ENCODE measurements at places on chromosomes 5 and 9.
A peak's percentile ranks its signal among the peaks of the same experiment; 100 is the strongest.

- no peak for DNase-seq
Observed at GRCh38 chr5:38157024-38157423, 101.3 kb upstream of the EGFLAM start.

DNA sequence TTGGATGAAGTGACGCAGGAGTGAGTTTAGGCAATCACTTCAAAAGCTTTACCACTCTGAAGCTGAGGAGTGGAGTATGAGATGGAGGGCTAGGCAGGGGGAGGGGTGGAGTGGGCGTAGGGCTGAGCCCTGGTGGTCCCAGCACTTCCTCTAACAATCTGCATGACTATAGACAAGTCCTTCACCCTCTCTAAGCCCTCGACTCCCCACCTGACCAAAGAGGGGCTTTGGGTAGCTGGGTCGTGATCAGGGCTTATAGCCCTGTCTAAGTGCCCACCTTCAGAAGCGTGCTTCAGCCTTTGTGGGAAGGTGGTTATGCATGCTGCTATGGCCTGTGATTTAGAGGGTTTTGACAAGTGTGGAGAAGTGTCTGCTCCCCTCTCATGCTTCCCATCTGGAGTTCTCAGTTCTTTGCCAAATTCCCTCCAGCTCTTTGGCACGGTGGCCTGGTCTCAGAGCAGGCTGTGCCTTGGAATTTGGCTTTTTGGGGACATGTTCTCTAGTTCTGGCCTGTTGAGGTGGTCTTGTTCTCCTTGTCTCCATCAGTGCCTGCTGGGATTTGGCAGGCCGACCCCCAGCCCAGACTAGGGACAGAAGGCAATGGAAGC, 53.0 kb downstream of the ACTBL2 start:
- DNase-seq, result no peak

DNA sequence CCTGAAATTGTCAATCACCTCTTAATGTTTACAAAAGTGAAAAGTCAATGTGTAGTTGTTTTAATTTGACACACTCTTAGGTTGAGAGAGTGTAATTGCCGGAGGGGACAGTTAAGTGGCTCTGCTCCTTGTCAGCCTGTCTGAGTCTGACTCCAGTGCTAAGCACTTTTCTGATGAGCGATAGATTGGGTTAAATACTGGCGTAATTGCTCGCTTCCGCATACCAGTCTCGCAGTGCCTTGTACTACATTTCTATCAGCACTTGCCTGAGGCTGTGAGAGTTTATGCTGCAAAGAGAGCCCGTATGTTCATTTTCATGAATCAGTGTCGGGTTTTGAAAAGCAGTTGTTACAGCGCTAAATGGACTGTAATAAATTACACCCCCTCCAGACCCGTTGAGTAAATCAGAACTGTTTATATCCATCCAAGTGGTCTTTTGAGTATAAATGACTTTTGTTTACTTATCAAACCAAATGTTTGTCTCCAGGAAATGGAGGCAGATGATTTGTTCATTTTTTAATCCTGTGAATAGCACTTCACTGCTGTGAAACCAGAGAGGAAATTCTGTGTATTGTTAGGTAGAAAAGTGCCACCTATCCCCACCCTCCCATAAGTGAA, 41.0 kb upstream of the DMRT3 start:
- no peak for DNase-seq

DNA sequence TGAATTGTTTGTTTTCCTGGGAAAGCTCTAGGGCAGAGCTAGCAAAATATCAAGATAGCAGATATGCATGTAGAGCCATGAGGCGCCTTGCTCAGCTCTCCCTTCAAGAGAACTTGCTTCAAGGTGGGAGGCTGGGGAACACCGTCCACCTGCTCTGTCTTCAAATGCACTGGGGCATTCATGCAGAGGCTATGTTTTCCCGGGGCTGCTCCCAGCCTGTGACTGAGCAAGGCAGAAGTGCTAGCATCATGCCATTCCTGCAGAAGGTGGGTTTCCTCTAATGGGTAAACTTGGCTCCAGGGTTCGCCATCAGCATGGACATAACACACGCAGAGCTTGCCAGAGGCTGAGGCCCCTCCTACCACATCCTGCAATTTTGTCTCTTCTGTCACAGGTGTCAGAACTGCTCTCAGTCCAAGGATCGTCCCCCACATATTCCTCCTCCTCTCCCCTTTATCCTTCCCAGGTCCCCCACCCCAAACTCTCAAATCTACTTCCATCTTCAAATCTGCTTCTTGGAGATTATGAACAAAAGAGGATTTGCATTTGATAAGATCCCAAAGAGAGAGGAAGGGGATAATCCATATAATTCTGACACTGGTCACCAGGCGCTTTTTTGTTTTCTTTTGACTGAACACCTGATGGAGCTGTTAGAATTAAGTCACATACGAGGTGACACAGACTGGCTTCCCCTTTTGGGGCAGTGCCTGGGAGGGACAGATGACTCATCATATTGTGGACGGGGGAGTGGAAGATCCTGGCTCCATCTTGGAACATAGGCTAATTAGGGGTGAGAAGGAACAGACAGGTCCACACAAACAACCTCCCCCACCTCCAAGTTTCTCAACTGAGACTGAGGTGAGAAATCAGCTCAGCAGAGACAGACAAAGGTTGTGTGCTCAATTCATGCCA, 85.0 kb upstream of the TAF11L2 start:
- DNase-seq, result no peak

DNA sequence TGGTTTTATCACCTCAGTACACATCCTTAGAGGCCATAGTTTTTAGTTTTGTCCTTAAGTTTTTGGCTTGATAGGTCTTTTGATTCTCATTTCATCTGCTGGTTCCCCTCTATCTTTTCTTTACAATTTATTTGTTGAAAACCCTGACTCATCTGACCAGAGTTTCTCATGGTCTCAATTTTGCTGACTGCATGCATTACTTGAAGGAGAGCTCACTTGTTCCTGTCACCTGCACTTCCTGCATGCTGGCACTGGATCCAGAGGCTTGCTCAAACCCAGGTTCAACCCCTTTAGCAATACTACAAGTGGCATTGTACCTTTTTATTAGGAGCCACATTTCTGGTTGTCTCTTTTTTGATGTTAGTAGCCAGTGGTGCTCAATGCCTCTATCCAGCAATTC, 26.7 kb downstream of the FBXO10 start:
- DNase-seq, result no peak

DNA sequence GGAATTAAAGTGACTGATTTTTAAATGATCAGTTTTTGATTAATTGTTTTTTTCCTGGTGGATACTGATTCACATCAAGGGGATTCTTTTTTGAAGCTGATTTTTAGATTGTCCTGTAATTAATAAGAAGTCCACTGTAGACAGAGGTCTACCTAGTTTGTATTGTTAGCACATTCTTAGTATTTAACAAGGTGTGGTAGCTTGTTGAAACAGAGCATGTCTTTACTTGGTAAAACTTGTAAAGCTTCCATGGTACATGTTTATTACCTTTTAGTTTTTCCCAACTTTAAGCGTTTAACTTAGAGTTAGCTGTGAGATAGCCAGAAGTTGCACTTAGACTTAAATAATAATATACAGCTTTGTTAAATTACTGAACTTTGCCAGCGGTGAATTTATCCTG, 1.5 kb downstream of the BTF3 start:
- DNase-seq, result no peak

DNA sequence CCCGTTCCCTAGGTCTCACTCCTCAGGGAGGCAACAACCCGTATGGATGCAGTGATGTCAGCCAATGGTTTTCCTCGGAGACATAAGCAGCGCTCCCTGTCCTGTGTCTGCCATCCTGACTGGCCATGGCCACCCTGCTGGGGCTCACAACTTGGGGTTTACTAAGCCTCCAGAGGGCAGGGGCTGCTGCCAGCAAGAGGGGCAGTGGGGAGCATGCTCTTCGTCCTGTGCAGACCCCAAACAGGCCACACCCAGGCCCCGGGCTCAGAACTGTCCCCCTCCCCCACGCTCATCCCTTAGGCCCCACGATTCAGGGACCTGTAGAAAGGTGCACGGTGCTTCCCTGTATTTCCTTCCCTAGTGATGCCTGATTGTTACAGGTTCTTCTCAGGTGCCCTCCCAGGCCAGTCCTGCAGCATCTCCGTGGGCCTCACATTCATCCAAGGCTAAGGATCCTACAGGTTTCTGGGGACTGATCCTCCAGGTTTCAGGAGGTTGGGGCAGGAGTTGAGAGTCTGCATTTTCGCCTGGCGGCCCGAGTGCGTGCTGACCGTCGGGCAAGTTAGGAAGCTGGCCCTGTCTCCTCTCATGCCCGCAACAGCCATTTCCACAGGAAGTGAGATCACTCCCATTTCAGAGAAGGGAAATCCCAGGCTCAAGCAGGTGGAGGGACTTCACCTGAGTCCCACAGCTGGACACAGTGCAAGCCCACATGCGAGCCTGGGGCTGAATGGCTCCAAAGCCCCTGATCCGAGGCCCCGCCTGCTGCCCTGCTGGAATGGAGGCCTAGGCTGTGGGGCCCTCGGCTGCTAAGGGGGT, 217.6 kb downstream of the ROR2 start:
- DNase-seq, result no peak

DNA sequence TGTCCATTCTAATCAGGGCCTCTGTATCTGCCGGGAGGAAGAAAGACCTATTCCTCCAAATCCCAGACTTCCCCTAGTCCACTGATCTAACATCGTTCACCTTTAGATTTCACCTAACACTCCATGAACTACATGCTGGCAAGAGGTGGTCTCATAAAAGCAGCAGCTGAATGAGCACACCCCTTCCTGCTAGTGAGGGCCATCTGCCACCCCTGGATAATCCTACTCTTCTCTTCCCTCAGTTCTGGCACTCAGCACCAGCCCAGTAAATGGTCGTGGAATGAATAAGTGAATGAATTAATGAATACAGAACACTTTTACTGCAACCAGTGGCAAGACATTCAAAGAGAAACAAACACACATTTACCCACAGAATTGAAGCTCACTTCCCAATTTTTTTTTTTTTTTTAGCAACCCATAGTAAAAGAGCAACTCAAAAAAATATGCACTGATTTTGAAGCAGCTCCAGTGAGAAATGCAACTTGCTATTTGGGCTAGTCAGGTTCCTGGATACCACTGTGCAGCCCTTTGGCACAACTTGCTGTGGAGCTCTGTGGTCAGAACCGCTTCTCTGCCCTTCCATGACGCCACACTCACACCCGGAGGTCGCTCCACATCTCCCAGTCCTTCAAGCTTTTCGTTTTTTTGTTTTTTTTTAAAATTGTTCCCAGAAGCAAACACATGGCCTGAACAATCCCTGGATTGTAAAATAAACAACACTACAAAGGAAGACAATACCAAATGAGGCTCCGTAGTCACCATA, 6.2 kb downstream of the RNF183 start:
- no peak for DNase-seq

DNA sequence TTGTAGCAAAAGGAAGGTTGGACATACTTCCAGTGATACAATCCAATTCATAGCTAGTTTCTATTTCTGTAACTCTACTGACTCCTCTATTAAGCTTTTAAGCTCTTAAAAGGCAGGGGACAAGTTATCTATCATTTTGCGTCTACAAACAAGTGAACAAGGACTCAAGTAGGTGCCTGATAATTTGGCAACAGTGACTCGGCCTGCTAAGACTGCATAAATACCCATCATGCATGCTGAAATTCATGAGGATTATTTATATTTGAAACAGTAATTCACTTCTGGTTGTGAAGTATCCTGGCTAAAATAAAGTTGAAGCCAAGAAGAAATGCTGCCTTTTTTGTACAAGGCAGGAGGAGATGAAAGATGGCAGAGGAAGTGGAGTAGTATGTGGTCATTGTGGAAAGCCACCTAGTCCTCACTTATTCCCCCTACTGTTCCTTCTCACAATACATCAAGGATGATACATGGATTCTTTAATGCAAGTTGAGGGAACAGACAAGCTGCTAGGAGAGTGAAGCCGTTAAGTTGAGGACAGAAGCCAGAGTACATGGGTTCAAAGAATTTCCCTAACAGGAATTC, 74.0 kb downstream of the MRPS27 start:
- DNase-seq, result no peak

- DNase-seq, result no peak
Observed at GRCh38 chr9:104882086-104882485, 45.9 kb downstream of the ABCA1 start.

GRCh38 chr5:175729829-175730277, 72.0 kb downstream of the HRH2 start:
- DNase-seq, result peak; percentile 91

GRCh38 chr9:130912932-130913598, 16.5 kb upstream of the QRFP start:
- DNase-seq, result no peak

DNA sequence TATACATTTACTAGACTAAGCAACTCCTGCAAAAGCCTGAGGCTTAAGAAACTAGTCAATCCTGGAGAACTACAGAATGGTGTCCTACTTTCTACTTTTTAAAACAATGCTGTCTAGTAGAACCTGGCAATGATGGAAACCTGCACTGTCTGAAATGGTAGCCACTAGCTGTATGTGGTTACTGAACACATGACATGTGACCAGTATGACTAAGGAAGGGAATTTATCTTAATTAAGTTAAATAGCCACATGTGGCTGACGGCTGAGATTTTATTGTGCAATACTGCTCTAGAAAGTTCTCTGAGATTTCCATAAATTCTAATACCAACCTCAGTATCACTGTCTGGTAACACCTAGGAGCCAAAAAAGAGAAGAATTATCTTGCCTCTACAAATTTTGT, 44.9 kb upstream of the RAPGEF6 start:
- DNase-seq, result no peak

GRCh38 chr5:127322403-127322802, 31.8 kb downstream of the MEGF10 start:
- no peak for DNase-seq

GRCh38 chr5:10201223-10201868, 48.3 kb downstream of the ATPSCKMT start:
- no peak for DNase-seq

DNA sequence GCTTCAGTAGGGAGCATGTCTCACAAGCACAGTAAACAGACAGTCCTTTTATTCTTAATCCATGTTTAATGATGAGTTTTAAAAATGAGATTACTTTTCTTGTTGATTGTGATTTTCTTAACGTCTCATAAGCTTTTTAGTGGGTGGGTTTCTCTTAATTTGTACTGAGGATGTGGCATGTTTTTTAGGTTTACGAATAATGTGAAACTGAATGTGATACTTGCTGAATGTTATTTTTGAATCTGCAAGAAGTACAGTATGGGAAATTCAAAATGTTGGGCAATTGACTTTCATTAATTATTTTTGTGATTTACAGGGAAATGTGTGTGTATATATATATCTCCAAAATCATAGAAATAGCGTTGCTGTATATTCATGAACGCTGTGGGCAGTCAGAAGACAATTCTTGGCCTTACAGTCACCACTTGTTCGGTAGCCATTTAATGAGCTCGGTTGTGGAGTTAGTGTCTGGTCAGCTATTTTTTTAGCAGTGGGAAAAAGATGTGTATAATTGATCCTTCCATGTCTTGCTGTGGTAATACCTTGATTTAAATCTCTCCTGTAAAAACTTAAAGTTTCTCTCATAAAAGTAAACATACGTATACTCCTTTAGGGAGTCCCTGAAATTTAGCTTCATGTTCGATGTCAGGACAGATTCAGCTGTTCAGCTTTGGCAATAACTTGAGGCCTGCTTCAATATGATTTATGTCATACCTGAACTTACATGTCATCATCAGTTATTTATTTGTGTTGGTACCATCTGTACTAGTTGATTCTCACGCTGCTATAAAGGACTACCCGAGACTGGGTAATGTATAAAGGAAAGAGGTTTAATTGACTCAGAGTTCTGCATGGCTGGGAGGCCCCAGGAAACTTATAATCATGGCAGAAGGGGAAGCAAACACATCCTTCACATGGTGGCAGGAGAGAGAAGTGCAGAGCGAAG, 15.0 kb downstream of the ICE1 start:
- DNase-seq, result no peak

GRCh38 chr9:94908583-94909249, 182.2 kb downstream of the AOPEP start:
- DNase-seq, result no peak

GRCh38 chr5:98341038-98342032, 432.1 kb upstream of the RGMB start:
- no peak for DNase-seq

GRCh38 chr5:150568663-150569062, 60.7 kb downstream of the NDST1 start:
- no peak for DNase-seq
